Astrocyte (in vitro differentiated cells and primary cell): ENCODE measurements at places on chromosomes 6 and 20. TPM values are rescaled to one million over a fixed set of nuclear protein-coding genes. Genes with fewer than 3 reads are reported as not detected.

- peak; percentile 97 for DNase-seq
Observed at GRCh38 chr6:129490521-129491255, 219.3 kb downstream of the ARHGAP18 start.

The LRRC1 gene
- total RNA-seq, result 11.8 and 14.3 TPM in 2 replicates

DNA sequence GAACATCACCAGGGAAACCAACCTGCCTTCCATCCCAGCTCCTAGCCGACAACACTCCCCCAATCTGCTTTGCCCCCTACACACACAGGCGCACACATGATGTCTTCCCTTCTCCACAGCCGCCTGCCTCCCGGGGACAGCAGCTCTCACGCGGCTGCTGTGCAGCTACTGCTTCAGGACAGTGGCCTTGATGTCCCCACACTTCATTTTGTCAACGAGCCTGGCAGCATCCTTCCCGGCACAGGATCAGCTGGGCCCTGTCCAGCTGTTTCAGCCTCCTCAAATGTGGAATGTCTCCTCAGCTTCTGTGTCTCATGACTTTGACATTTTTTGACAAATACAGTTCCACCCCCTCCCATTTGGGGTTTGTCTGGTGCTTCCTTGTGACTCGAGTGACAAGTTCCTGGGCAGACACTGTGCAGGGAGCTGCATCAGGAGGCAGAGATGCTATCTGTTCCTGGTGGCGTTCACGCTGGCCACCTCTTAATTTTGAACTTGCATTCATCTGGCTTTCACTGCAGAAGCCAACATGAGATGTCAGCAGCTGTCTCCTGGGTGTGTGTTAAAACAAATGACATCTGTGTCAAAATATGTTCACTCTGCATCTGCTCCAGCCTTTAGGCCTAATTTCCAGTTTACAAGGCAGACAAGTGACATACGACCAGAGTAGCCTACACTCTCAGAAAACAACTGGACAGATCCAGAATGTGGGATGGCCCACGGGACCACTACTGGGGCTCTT lies 57.2 kb downstream of the GINS1 start:
- DNase-seq, result no peak

The DPPA5 gene
- total RNA-seq, result not detected in 2 replicates

The NQO2 gene
- 9.4 and 12.4 TPM in 2 replicates for total RNA-seq

- no peak for DNase-seq
Observed at GRCh38 chr6:71474942-71475341, 186.3 kb downstream of the OGFRL1 start.

The SLA2 gene
- 0.14 TPM in 1 of 2 replicates, not detected in the other for total RNA-seq

DNA sequence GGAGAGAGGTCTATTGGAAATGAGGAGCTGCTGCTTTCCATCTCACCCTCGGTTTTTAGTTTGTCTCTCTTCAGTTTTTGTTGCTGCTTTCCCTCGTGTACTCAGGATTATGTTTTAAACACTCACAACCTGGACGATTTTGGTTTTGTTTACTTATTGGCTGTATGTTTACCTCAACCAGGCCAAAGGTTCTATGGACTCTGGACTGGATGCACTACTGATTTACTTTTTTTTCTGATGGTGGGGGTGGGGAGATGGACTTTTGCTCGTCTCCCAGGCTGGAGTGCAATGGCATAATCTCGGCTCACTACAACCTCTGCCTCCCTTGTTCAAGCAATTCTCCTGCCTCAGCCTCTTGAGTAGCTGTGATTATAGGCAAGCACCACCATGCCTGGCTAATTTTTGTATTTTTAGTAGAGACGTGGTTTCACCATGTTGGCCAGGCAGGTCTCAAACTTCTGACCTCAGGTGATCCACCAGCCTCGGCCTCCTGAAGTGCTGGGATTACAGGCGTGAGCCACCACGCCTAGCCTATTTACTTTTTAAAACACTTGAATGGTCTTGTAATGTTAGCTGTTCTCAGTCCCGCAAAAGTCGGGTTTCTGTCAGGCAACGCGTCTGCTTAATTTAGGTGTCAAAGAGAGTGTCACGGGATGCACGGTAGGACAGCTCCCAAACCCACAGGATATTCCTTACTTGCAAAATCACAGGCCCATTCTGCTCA lies 148.2 kb upstream of the RIPOR2 start:
- DNase-seq, result no peak

The TAF11 gene
- 31.5 and 32.6 TPM in 2 replicates for total RNA-seq

DNA sequence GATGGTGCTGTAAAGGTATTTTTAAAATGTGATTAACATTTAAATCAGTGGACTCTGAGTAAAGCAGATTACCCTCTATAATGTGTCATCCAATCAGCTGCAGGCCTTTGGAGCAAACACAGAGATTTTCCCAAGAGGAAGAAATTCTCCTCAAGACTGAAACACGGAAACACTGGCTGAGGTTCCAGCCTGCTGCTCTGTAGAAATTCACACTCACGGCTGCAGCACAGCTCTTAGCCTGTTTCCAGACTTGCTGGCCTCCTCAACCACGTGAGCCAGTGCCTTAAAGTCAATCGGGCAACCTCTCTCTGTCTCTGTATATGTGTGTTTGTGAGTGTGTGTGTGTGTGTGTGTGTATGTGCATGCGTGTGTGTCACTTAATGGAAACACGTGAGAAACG lies 41.1 kb downstream of the PDE10A start:
- no peak for DNase-seq

- DNase-seq, result no peak
Observed at GRCh38 chr20:57330998-57331397, 1.4 kb downstream of the SPO11 start.

The TP53TG5 gene
- total RNA-seq, result not detected in 2 replicates

The MAP7 gene
- total RNA-seq, result 2.8 and 3.3 TPM in 2 replicates

The LTB gene
- total RNA-seq, result 0.26 and 0.52 TPM in 2 replicates

DNA sequence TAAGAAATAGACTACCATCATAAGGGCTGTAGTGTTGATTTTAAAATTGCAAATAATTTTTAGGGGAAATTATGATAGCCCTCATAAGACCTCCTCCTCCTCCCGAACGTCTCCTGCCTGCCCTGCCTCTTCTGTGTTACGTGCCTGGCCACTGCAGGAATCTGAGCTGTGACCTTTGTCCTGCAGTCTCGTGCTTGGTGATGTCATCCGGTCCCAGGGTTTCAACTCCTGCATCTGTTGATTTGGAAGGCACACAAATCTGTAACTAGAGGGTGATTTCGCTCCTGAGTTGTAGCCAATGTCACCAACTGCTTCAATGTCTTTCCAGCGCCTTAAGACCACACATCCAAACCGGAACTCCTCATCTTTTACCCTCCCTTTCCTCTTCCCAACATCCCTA lies 163.2 kb downstream of the AIG1 start:
- no peak for DNase-seq

The GGTLC1 gene
- total RNA-seq, result not detected in 2 replicates

The FOXC1 gene
- 2.8 and 2.9 TPM in 2 replicates for total RNA-seq

The TENT5A gene
- total RNA-seq, result 17.8 and 19.7 TPM in 2 replicates

GRCh38 chr6:2970753-2971419 lies 481 bp downstream of the SERPINB6 start:
- DNase-seq, result peak; percentile 42

- DNase-seq, result peak; percentile 54
Observed at GRCh38 chr6:56255349-56255748, 8.0 kb upstream of the COL21A1 start.

- DNase-seq, result no peak
Observed at GRCh38 chr6:946546-946945, 253.6 kb upstream of the EXOC2 start.

GRCh38 chr6:11120271-11121005 lies 8.9 kb upstream of the ERVFRD-1 start:
- peak; percentile 58 for DNase-seq

DNA sequence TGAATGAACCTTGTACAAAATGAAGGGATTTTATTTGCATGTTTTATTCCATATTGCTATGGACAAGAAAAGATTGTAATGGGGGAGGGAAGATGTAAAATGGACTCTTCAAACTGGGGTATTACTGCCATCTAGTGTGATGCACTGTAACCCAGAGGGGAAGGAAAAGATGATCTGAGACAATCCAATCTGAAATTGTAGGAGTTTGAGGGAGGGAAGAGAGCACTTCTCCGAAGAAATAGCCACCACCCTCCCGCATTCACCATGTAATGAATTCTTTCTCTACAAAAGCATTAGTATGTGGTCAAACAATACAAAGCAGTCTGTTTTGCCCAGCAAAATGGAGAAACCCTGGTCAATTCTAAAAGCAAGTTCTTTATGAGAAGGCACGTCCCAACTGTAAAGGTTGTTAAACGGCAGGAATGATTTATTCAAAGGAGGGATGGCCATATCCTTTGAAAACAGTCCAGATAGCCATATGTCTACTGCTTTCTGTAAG lies 679.5 kb upstream of the NRSN1 start:
- peak; percentile 52 for DNase-seq

DNA sequence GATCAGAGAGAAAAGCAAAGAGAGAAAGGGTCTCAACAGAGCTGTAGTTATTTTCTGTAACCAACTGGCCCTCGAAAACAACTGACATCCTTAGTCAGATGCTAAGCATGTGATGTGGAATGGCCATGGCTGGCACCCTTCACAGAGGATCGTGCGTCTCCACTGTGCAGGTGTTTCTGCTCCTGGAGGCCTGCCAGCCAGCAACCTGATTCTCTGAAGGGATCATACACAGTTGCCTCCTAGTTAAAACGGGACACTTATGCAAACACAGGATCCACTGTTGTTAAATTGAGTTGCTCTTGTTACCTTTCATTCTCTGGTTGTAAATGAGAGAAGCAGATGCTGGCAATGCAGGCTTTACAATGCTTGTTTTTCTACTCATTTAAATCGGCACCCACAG lies 148.5 kb downstream of the HDGFL1 start:
- DNase-seq, result no peak

DNA sequence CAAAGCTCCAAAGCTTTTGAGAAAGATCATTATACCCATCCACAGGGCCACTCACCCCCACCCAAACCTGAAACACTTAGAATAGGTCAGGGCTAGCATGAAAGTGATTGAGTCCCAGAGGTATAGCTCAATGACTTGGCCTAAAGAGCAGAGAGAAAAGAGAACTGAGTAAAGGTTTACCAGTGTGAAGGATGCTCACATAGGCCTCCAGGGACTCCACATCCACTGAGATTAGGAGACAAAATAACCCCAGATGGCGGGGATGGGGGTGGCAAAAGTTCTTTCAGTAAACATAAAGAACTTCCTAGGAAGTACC lies 12.2 kb downstream of the SAYSD1 start:
- no peak for DNase-seq

The LPIN3 gene
- 18.0 and 19.6 TPM in 2 replicates for total RNA-seq
